G401 (cell line): ENCODE measurements at places on chromosomes 3 and 15. TPM values are rescaled to one million over a fixed set of nuclear protein-coding genes. Genes with fewer than 3 reads are reported as not detected.

- DNase-seq = no peak
Measured at GRCh38 chr3:126541628-126542339, 16.9 kb downstream of the C3orf22 start.

DNA sequence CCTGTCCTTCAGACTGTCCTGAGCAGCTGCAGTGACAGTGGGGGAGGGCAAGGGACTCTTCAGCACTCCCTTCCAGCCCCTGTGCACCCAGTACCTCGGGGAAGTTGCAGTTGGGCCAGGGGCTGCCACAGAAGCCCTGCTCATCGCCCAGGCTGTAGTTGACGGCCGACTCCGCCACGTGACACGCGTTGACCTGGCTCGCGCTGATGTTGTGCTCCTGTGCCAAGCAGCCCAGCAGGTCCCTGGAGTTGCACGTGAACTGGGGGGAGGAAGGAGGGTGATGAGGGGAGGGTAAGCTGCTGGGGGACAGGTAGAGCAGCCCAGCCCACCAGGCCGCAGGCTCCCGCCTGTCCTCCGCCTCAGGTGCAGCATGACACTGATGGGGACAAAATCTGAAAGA is 101.2 kb downstream of the SEC22A start:
- no peak for DNase-seq

A4GNT gene
- total RNA-seq = not detected in 2 replicates

DNA sequence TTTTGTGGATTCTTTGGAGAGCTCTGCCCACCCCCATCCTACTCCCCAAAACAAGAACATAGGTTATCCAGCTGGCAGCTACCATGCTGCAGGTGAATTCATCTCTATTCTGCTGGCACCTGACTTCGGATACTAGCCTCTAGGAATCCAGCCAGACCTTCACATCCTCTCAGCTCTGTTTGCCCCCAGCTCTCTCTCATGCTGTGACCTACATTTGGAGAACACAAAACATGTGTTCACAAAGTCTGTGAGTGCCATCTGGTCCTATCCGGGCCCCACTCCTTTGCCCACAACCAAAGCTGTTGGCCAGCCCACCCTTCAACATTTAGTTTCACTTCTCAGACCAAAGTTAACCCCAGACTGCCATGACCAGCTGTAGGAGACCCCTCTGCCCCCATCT is 89.4 kb upstream of the C3orf80 start:
- DNase-seq = peak; percentile 93

DNA sequence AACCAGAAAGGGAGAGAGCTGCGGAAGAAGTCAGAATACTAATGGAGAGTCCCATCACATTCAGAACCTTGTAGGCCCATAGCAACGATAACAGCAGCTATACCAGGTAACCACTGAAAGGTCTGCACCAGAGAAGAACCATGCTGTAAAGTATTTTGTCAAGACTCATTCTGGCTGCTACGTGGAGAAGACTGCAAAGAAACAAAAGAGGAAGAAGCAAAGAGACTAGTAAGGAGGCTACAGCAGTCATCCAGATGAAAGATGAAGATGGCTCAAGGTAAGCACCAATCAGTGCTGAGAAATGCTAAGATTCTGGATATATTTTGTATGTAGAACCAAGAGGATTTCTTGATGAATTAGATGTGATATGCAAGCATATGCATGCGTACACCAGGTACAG is 39.6 kb downstream of the ACAP2 start:
- no peak for DNase-seq

GRCh38 chr3:24490151-24490550 is 4.5 kb downstream of the THRB start:
- DNase-seq = no peak

C15orf62 gene
- total RNA-seq = 3.1 and 4.0 TPM in 2 replicates

TF gene
- total RNA-seq = not detected in 2 replicates

GOLGA8T gene
- total RNA-seq = not detected in 2 replicates

DNA sequence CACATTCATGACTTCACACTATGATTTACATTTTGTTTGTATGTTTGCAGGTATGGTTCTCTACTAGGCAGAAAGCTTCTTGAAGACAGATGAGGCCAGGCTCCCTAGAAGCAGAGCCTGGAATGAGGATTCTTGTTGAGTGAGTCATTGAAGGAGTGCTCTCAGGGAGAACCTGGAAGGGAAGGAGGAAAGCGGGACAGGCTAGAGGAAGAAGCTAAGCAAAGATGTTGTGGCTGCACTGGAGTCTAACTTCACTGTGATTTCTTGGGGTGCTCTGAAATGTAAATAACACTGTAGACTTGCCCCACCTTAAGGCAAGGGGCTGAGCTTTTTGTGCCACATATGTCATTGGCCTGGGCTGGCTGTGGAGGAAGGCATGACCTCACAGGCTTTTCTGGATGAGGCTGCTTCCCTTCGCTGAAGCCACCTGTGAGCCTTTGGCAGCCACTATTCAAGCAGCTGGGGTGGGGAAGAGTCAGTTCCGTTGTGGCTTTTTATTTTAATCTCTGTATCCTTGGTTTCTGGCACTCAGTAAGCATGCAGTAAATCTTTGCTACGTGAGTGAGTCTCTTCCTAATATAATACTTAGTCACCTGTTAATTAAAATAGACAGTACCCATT is 307.3 kb downstream of the SV2B start:
- DNase-seq = peak; percentile 96

DNA sequence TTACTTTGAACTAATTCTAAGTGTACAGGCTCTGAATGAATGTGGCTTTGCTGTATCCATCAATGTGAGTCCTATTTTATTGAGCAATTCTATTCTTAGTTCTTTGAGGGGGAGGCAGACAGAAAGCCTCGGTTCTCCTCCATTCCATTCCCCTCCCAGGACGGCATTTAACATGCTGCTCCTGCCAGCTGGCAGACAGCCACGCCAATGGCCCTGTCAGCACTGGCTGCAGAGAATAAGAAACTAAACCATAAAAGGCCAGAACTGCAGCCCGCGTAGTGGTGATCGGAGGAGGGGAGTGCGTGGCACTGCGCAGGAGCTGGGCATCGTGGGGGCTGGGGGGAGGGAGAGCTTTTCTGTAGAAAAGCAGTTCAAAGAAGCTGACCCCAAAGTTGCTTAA is 76.0 kb upstream of the HACD2 start:
- peak; percentile 38 for DNase-seq

DNA sequence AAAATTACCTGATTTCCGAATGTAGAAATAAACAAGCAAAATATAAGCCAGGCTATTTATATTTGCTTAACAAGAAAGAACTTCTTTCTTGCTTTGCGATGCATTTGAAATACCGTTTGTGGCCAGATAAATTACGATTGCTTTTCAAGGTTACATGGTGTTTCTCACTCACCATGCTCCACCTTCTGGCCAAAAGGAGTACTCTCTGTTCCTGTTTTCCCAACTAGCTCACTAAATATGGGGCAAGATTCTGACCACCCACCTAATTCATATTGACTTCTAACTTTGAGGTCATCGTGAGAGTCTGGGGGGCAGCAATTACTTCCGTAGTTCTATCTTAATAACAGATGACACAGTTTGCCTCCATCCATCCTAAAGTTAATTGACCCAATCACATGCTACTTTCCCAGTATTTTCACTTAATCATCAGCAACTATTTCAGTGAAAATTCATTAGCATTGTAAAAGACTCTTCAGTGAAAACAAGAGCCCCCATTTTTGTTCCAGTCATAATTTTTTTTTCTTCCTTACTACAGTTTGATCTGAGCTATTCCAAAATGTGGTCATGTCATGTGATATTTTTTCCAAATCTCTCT is 25.9 kb downstream of the ACP3 start:
- peak; percentile 42 for DNase-seq

FGD5 gene
- total RNA-seq = 0.25 and 0.58 TPM in 2 replicates
